Activated CD8-positive, alpha-beta memory T cell treated with anti-CD3 and anti-CD28 coated beads for 4 hours (primary cell): ENCODE measurements at places on chromosomes 6 and 20.

- DNase-seq = peak; percentile 41
These were observed 51.7 kb upstream of the HINT3 start for GRCh38 chr6:125904871-125905270.

- no peak for DNase-seq
These were observed 19.6 kb downstream of the RTN4IP1 start for GRCh38 chr6:106609699-106610098.

GRCh38 chr20:35708502-35708901 lies 9.3 kb downstream of the ROMO1 start:
- no peak for DNase-seq

DNA sequence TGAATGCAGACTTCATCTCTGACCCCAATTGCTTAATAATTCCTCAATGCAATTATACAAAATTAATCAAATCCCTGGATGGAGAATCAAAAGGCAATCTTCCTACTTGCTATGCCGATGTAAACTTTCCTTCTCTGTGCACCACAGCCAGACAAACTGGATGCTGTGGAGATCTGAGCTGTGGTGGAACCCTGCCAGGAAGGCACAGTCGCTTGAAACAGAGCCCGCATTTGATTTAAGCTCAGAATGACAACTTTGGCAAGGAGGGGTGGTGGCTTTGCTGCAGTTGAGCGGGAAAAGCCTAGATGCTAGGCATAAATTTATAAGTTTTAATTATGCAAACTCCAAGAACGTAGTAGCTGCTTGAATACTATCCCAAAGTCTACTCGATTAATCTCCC lies 190.8 kb downstream of the MTFR2 start:
- no peak for DNase-seq

DNA sequence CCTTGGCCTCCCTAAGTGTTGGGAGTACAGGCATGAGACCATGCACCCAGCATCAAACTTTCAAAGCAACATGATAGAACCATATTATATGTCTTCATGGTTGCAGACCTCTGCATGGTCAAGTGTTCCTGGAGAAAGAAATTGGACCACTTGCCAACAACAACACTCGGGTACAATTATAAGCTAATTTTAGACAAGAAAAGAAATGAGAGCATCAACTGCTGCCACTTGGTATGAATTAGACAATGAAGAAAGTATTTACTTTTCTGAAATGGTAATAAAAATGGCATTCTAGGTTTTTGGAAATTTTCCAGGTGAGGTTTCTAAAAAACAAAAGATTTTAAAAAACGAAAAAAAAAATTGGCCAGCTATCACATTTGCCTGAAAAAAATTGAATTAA lies 7.7 kb upstream of the PM20D2 start:
- no peak for DNase-seq

- DNase-seq = no peak
These were observed 38.1 kb downstream of the IYD start for GRCh38 chr6:150406948-150407347.

GRCh38 chr6:139988685-139989084 lies 614.2 kb upstream of the CITED2 start:
- DNase-seq = no peak

GRCh38 chr6:166539543-166539942 lies 46.9 kb downstream of the RAMACL start:
- no peak for DNase-seq

GRCh38 chr6:108793516-108794251 lies 54.5 kb upstream of the ARMC2 start:
- no peak for DNase-seq

- DNase-seq = peak; percentile 38
These were observed 29.7 kb downstream of the FYN start for GRCh38 chr6:111843347-111844147.

DNA sequence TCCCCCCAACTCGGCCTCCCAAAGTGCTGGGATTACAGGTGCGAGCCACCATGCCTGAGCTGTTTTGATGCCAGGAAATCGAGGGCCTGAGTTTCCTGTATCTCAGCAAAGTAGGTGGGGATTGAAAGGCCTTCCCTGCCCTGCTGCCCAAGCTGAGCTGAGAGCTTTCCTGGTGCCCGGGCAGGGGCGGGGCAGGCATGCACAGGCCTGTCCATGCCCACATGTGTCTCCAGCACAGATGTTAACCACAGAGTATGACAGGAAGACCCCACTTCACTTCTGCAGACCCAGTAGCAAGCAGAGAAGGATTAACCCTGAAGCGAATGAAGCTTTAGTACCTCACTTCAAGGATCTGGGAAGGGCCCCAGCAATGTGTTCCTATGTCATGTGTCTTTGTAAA lies 66.0 kb downstream of the GPR6 start:
- no peak for DNase-seq

DNA sequence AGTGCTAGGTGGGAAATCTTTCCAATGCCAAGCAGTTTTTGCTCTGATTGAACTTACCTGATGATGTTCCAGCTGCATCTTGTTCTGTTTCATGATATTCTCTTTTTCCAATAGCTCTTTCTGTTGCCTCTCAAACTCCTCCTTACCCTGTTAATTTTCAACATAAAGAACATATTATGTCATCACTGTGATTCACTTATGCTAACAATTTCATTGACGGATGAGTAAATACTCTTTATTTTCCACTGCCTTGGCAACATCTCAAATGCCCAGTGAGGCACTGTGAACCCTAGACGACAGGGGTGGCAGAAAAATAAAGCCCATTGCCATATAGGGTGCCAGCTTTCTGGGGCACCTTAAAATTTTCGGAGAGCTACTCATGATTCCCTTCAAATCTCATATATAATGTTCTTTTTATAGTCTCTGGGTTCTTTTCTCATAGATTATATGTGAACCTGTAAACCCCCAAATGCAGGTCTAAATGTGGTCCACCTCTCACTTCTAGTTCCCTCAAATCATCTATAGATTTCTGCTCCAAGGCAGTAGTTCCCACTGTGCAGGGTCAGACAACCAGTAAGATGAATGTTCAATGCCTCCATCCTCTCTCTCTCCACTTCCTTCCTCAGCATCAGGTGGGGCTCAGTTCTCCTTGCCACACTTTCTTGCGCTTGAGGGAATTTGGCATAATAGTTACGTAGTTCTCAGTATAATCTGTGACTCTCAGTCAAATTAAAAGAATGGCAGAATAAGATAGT lies 44.1 kb downstream of the NEDD9 start:
- DNase-seq = no peak

GRCh38 chr6:74953708-74954107 lies 252.1 kb downstream of the COL12A1 start:
- no peak for DNase-seq

DNA sequence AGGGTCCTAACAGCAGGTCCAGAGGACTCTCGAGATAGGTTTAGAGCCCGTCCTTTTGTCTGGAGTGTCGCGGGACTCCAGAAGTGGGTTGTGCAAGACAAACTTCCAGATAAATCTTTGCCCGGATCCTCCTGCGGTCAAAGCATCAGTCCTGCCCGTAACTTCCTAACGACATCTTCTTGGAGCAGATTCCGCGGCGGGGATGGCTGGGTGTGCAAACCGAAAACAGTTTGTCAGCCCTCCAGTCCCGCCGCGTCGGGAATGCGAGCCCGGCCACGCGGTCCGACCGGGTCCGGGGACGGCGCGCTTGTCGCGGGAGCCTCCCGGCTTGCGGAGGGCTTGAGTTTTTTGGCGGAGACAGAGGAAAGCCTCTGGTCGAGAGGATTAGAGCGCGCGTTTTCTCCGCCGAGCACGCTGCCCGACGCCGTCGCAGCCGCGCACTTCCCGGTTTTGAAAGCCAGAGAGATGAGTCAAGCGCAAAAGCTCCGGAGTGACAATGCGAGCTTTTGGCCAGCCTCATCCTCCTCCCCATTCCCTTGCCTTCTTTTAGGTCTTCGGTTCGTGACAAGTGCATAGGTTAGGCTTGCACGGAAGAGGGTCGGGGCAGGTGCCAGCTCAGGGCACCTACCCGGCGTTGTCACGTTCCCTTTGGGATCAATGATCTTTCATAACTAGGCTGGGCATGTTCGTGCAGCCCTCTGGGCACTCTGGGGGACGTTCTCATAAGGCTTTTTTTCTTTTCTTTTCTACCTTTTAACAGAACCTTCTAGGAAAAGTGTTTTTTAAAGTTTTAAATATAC lies 91.3 kb upstream of the PRDM1 start:
- no peak for DNase-seq

DNA sequence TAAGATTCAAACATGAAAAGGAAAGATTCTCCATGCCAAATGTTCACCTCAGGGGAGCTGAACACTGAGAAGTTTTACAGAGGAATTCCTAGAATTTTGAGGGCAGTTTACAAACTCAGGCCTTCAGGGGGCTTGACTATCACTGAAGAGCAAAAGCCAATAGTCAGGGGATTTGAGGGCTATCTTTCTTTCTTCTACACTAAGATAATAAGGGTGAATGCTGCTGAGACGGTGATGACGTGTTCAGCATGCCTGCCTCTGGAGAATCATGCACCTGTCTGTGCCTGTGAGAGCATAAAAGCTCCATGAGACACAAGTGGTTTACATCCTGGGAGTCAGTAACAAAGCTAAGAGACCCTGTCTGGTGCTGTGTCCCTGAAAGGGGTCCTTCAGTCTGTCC lies 1085.6 kb downstream of the KIF16B start:
- DNase-seq = no peak

GRCh38 chr20:41874658-41875057 lies 256.5 kb upstream of the CHD6 start:
- DNase-seq = no peak

DNA sequence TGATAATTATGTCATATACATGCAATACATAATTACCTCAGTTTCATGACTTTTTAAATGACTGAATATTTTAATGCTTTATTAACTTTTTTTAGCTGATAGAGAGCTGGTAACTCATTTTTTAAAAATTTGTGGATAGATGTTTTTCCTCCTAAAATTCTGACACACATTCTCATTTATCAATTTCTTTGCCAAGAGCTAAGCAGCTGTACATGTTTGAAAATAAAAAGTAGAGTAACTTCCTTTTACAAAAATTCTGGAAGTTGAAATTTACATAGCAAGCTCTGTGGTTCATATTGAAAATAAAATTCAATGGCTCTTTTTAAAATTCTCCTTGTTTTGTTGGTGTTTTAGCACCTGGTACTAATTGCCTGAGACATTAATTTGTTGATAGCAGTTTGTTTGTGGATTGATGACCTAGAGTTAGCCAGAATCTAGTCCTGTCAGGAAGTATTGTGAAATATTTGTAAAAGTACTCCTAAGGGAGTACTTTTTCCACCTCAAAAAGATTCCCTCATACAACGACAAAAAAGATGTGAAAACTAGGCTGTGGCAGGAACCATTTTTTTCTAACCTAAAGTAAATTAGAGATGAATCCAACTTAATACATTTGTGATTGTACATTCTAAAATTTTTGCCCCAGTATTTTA lies 621.8 kb downstream of the BCKDHB start:
- DNase-seq = no peak

DNA sequence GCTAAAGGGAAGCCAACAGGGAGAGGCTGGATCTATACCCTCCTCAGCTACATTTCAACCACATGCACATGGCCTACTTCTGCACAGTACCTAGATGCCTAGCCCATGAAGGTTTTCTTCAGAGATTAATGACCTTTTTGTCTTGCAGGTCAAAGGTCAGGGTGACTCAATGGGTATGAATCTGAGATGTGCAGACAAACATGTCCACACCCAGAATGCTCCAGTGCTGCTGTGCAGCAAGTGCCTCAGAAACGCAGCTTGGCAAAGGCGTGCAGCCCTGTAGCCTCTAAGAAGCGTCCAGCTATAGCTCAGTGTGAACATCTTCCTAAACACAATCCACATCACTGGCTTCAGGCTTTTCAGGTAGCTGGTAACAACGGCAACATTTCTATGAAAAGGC lies 24.4 kb downstream of the MAP1LC3A start:
- DNase-seq = no peak

GRCh38 chr6:48990739-48991138 lies 472.3 kb downstream of the MMUT start:
- DNase-seq = no peak

DNA sequence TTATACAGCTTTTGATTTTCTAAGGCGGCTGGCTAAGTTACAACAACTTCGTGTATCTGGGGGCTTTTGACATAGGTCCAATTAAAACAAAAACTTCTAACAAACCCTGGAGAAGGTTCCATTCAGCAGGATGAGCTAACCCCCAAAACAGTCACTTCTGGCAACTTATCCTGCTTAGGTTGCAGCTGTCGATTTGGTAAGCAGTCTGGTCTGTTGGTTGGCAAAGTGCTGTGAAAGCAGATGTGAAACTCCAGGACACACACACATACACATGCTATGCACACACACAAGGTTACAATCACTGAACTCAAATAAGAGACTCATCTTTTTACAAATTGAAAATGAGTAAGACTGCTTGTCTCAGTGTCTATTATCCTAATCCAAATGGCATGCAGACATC lies 119.0 kb upstream of the STMND1 start:
- DNase-seq = no peak

DNA sequence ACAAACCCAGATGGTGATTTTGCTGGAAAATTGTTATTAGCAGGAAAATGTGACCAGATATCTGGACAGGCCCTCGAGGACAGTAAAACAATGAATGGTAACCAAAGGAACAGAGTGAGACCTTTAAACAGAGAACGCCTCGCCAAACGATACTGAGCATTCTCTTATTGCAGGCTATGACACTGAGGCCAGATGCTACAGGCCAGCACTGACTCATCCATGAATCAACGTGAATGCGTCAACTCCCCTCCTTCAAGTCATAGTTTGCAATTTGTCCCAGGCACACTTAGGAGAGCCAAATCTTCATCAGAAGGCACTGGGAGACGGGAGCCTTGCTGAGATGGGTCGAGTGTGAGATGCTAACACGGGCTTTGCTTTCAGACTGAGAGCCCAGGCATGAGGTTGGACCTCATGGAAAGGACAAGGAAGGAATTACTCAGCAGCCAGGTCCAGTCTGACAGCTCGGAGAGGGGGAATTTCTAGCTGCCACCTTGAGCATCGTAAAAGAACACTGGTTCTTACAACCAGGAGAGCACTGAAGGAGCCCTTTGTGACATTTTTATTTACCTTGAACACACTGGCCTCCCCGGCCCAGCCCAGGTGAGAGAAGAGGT lies 60.7 kb downstream of the BMP7 start:
- no peak for DNase-seq

DNA sequence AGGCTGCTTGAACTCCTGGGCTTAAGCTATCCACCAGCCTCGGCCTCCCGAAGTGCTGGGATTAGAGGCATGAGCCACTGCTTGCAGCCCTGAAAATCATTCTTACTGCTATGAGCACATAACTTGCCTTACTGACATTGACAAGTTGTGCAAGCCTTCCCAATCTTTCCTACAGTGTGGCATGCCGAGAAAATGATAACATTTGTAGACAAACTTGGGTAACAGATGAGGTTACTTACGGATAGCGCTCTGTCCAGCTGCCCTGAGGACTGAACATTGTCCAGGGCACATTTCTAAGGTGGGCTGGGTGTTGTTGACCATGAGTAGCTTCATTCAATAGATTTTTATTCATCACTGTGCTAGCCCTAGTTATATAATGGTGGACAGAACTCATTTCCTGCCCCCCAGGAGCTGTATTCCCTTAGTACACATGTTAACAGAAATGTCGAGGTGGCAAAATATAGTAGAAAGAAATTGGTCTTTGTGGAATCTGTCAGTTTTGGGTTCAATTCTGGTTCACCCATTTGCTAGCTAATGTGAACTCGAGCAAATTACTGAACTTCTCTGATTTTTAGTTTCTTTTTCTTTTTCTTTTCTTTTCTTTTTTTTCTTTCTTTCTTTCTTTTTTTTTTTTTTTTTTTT lies 118.4 kb upstream of the AKIRIN2 start:
- DNase-seq = no peak

- DNase-seq = no peak
These were observed 20.7 kb upstream of the CDC5L start for GRCh38 chr6:44366781-44367180.
